Prostate gland (tissue), 2 donors: ENCODE measurements at places on chromosomes 6 and 20.
A peak's percentile ranks its signal among the peaks of the same experiment; 100 is the strongest.

- DNase-seq: no peak
These were observed 24.8 kb upstream of the ANGPT4 start for GRCh38 chr20:940926-941325.

DNA sequence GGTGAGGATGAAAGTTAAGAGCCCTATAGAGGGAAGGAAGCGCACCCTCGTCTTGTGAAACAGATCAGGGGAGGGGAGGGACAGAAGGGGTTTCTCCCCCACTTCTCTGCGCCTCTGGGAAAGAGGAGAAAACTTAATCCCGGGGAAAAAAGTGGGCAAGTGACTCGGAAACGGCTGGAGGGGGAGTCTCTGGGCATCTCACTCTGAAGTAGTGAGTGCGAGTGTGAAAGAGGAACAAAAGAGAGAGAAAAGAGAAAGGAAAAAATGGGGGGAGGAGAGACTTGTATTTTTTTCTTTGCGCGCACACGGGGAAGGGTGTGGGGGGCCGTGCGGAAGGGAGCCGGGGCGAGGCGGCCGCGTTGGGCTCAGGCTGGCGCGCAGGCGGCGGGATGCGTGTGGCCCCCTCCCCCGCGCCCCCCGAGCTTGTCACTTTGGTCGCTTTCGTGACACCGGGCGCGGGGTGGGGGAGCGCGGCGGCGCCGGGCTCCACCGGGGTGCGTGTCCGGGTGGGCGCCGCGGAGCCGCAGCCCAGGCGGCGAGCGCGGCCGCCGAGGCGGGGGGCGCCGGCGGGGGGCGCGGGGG, 454 bp downstream of the L3MBTL3 start:
- DNase-seq: peak; percentile 11

DNA sequence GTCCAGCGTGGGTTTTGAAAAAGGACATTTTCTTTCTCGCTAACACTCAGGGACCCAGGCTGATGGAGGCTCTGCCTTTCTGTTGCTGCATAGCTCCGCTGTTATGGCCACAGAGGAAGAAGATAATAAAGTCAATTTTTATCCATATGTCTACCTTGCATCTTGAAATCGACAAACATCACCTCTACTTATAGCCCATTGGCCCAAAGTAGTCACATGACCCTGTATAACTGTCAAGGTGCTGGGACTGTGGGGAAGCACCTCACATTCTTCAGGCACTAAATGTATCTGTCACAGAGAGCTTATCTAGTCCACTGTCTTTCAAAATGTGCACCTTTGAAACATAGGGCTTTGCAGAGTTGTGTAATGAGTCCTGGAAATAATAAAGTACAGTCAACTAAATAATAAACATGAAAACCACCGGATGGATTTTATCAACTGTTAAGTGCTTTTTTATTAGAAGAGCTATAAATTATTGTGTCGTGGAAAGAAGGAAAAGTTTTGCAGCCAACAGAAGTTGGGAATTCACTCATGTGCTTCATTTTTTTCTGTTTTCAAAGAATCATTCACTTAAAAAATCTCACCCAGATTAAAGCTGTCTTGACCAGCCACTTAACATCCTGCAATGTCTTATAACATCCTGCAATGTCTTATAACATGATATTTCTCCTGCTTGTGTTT, 47.7 kb upstream of the RCAN2 start:
- DNase-seq: no peak

DNA sequence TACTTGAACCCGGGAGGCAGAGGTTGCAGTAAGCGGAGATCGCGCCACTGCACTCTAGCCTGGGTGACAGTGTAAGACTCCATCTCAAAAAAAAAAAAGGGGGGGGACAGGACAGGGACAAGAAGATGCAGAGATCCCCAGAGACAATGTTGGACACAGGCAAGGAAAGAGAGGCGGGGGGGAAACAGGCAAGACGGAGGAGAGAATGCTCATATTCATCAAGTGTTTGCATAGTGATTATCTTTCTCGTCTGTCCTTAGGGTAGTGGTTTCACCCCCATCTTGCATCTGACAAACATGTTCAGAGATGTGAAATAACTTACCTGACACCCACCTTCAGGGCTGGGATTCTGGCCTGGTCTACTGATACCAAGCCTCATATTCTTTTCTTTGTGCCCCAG, 29.0 kb downstream of the CHMP4B start:
- no peak for DNase-seq

DNA sequence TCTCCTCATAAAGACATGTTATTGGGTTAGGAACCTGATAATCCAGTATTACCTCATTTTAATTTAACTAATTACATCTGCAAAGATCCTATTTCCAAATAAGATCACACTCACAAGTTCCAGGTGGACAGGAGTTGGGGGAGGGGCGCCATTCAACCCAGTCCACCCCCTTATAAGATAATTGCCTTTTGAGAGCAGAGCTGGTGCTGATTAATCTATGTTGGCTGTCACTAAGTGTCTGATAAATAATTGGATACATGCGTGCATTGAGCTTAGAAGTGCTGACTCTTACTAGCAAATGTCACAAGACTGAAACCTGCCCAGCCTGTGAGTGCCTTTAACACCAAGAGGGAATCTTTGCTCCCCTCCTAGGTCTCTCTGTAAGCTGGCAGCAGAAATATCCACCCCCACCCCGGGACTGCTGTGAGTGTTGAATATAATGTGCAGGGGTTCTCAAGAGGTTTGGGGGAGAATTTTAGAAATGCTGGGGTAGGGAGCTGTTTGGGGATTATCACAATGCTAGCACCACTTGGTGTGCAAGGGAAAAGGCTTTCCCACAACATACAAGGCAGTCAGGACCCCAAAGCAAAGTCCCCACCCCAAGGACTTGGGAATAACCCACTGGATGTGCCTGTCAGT, 87.5 kb downstream of the ANKRD60 start:
- DNase-seq: no peak

GRCh38 chr6:28969129-28969528, 36.0 kb downstream of the ZNF311 start:
- DNase-seq: no peak

GRCh38 chr6:47631797-47632196, 66.6 kb upstream of the ADGRF4 start:
- DNase-seq: no peak

GRCh38 chr6:136669299-136669699, 119.1 kb upstream of the MAP7 start:
- DNase-seq: peak; percentile 13

DNA sequence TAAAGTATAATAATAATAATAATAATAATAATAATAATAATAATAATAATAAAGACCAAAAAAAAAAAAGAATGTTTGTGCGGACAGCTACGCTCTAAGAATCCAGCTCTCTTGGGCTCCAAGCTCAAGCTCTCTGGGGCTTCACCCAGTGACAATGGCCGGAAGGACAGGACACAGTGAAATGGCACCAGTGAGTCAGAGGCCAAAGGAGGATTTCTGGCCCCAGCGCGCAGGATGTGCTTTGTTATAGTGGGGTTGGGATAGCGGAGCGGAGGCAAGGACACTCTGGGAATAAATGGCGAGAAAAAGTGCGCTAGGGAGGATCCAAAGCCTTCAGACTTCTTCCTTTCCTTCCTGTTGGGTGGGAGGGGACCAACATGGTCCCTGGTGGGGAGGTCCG, 38.2 kb downstream of the HLA-A start:
- DNase-seq: no peak
